ENCODE measurements at places on chromosomes 2 and 18. TPM values are rescaled to one million over a fixed set of nuclear protein-coding genes. Genes with fewer than 3 reads are reported as not detected.
A peak's percentile ranks its signal among the peaks of the same experiment; 100 is the strongest.

DNA sequence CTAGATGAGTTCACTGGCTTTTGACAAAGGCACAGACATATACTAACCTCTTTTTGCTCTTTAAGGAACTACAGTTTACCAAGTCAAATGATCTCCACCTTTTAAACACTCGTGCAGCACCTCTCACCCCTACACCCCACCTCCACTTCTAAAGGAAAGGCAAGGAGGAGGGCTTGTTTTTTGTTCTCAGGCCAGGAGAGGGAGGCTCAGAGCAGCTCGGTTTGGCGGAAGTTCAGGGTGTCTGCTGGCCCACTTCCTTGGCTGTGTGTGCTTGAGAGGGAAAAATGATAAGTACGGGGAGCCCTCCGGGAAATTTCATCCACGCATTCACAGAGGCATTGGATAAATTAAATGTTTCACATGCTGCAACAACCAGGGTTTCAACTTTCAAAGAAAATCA, 667.9 kb downstream of the BCL11A start:
- peak; percentile 31 for DNase-seq

- no peak for DNase-seq
Measured at GRCh38 chr2:234770031-234770506, 181.7 kb upstream of the SH3BP4 start.

DNA sequence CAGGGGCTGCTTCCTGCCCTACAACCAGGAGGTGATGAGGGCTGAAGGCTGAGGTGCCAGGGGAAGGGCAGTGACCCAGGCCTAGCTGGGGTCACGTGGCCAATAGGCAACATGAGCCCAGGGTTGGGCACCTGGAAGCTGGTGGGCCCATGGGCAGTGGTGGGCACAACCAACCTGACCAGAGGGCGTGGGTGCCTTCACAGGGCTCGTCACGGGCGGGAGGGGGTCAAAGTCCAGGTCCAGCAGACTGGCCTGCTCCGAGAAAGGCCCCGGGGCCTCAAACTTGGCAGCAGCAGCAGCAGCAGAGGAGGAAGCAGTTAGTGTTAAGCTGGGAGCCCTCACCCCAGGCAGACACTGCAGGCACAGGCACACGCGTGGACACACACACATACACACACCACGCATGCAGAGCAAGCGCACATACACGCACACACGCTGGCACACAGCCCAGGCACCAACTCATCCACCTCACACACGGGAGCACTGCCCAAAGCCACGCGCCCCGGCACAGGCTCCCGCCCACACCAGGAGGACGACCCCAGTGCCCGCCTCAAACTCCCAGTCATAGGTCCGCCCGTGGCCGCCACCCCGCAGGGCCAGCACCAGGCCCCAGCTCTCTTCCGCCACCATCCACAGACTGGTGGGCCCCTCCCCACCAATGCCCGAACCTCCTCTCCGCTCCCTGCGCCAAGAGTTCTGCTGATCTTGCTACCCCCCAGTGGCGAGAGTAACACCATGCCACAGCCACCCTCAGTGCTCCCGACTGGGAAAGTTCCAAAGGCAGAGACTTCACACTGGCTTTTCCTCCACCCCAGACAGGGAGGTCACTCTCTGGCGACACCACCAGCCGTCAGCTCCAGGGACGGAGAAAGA, 53.0 kb downstream of the BIN1 start:
- no peak for DNase-seq

DNA sequence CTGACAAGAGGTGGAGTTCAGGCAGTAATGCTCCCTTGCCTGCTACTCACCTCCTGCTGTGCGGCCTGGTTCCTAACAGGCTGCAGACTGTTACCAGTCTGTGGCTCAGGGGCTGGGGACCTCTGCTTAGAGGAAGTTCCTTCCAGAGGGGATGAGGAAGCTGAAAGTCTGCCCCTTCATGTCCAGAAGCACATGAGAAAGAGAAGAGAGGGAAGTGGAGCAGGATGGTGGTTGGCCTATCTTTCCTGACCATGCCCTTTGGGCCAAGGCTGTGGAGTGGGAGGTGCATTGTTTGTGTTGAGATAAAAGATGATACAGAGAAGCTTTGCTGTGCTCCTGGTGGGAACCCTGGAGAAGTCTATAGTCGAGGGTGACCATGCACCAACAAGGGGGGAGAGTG, 112.5 kb downstream of the LPIN1 start:
- DNase-seq: no peak

DNA sequence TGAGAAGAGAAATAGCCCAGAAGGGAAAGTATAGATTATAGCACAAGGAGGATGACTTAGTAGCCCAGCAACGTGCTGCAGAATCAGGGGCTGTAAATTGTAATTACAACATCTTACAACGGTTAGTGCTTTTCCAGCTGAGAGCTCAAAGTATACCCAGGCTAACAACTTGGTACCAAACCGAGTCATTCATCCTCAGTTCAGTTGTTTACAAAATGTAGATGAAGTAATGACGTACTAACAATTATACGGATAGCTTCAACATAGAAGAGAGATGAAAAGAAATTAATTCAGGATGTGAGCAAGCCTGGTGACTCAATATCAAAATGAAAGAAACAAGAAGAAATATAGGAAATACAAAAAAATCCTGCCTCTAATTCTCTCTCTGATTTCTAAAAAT, 99.2 kb downstream of the DYNAP start:
- DNase-seq: no peak

- DNase-seq: no peak
Measured at GRCh38 chr2:74474481-74474880, 2.0 kb upstream of the MRPL53 start.

GRCh38 chr2:120258196-120258595, 5.5 kb downstream of the RALB start:
- DNase-seq: no peak

DNA sequence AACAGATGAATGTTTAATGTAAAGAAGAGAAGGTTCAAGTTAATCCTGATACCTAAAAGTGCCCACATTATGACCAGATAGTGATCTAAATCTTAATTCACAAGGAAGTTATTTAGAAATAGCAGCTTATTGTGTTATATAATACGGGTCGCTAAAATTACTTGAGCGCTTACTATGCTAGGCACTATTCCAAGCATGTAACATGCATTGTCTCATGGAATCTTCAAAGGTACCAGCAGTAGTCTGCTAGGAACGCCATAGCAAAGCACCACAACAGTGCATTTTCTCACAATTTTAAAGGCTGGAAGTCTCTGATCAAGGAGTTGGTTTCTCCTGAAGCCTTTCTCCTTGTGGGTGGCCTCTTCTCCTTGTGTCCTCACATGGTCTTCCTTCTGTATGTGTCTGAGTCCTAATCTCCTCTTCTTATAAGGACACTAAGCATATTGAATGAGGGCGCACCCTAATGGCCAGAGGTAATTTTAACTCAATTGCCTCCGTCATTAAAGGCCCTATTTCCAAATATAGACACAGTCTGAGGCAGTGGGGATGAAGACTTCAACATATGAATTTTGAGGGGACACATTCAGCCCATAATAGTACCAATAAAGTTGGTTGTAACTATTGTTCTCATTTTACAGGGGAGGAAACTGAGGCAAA, 118.4 kb downstream of the LRRC30 start:
- no peak for DNase-seq

DNA sequence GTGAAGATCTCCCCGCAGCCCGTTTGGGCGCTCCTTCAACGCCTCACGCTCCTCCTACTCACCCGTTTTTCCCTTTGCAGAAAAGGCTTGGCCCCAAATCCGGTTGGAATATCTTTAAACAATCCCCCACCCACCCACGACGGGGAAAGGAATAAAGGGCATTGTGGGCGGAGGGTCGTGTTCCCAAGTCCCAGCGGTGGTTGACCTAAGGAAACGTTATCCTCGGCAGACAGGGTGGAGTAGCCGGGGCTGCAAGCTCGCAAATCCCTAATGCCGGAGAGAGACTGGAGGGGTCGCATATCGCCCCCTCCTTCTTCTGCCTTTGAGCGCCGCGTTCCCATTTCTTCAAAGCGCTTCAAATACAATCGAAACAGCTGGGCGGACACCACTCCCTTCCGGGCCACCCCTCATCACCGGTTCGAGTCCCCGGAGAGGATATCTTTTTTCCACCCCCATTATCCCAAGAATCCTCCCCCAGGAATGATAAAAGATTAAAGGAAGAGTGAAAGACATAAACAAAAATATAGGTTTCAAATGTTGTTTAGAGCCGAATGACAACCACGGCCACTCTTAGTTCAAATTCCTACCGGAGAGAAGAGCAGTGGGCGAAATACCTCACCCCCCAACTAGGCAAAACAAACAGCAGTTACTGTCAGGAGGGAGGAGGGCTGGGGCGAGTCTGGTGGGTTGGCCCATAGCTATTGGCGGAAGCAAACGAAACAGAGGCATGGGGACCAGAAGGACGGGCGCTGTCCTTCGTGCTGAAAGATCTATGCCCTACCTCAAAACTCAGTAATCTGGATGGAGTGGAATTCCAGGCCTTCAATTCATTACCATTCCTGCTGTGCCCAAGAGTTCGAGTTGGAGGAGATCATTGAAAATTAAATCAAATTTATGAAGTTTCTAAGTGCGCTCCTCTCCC, 2.8 kb upstream of the GAD1 start:
- DNase-seq: no peak

DNA sequence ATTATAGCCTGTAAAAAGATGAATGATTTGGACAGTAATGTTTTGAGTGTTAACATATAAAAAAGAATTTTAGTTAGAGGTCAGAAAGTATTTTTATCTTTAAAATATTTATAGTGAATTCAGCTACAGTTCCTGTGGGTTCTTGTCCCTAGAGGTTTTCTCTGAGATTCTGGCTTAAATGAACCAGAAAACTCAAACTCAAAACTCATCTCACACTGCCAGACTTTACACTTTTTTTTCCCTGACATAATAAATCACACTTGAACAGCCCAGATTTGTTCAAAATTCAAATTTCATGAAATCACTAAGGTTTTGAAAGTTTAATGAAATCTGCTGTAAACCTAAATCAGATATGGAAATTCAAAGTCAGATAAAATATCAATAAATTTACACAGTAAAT, 92.3 kb downstream of the KCNH7 start:
- no peak for DNase-seq

GRCh38 chr2:36338124-36338826, 17.3 kb upstream of the CRIM1 start:
- DNase-seq: no peak

DNA sequence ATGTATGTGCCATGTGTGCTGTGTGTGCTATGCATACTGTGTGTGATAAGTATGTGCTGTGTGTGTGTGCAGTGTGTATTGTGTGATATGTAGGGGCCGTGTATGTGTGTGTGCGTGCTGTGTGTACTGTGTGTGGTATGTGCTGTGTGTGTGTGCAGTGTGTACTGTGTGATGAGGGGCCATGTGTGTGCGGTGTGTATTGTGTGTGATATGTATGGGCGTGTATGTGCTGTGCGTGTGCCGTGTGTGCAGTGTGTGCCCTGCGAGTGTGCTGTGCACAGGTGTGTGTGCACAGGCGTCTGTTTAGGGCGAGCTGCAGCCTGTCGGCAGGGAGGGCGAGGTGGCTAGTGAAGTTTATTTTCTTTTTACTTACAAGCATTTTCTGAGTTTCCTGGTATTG, 16.1 kb downstream of the SNORC start:
- DNase-seq: no peak

DNA sequence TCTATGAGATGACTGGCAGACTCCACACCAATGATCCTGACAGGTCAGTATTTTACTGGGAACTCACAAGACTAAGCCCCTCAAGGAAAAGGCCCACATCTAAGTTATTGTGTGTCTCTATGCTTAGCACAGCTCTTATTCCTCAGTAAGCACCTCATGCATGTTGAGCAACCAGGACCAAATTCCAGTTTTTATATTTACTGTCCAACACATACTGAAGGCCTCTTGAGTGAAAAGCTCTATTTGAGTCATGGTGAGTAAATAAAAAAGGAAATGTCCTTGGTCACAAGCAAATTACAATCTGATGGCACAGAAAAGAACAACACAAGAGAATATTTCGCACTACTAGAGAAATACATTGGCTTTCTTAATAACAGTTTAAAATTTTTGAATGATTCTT, 87.9 kb upstream of the ETAA1 start:
- no peak for DNase-seq

- DNase-seq: peak; percentile 86
Measured at GRCh38 chr2:90207454-90208058, 1516.1 kb downstream of the RPIA start.

GRCh38 chr2:228135300-228135699, 46.2 kb downstream of the SPHKAP start:
- DNase-seq: no peak

DNA sequence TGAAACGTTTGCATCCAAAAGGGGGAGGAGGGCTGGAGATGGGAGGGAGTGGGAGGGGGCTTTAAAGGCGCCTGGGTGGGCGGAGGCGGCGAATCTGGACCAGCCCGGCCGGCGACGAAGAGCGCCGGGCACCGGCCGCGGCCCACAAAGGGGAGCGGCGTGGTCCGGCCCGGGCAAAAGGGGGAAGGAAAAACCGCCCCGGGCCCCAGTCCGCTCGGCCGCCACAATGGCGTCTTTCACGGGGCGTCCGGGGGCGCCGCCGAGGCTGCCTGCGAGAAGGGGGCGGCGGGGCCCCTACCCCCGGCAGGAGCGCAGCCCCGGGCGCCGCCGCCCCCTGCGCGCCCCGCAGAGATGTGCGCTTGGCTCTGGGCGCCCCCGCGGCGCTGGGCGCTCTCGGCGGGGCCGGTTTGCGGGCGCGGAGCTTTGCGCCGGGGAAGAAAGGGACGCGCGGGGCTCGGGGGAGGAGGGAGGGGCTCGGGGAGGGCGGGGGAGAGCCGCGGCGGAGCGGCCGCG, 108.1 kb upstream of the KCTD1 start:
- DNase-seq: no peak

- DNase-seq: no peak
Measured at GRCh38 chr2:239819974-239820555, 205.1 kb downstream of the NDUFA10 start.

- no peak for DNase-seq
Measured at GRCh38 chr18:49161627-49162026, 210.9 kb upstream of the SMAD7 start.

The SF3B1 gene
- total RNA-seq: 268 TPM

The UPP2 gene
- not detected for total RNA-seq

The PRKAG3 gene
- total RNA-seq: not detected

The FAM110C gene
- total RNA-seq: not detected

The RGPD3 gene
- not detected for total RNA-seq

The RTP5 gene
- not detected for total RNA-seq

The DUSP28 gene
- 16.7 TPM for total RNA-seq
